ENCODE measurements at places on chromosomes 2 and 18.
A peak's percentile ranks its signal among the peaks of the same experiment; 100 is the strongest.

DNA sequence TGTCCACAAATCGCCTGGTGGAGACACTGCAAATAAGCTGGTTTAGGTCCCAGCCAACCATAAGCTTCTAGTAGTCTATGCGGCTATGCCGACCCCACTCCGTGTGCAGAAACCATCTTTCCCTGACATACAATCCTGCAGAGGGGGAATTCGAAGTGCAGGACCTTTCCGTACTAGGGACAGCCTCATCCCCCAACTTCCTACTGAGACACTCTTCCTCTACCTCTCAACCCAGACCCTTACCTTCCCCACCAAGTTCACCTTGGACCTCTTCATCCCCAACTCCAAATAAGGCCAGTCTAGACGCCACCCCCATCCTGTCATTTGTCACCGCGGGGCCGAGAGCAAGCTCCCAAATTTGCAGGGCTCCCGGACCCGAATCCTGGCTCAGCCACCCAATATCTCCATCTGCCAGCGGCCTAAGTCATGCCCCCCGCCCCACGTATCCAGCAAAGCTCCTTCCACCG, 496 bp downstream of the SUCLG1 start:
- no peak for DNase-seq

DNA sequence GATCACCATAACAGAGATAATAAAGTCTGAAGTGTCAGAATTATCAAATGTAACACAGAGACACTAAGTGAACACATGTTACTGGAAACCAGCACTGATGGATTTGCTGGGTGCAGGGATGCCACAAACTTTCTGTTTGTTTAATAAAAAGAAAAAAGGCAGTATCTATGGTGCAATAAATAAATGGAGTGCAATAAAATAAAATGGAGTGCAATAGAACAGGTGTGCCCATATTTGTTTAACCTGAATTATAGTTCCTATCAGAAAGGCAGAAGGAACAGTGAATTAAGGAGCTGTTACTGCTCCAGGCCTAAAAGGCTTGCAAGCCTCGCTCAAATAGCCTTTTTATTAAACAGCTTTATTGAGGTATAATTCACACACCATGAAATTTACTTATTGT, 81.0 kb upstream of the KIDINS220 start:
- DNase-seq, result no peak

DNA sequence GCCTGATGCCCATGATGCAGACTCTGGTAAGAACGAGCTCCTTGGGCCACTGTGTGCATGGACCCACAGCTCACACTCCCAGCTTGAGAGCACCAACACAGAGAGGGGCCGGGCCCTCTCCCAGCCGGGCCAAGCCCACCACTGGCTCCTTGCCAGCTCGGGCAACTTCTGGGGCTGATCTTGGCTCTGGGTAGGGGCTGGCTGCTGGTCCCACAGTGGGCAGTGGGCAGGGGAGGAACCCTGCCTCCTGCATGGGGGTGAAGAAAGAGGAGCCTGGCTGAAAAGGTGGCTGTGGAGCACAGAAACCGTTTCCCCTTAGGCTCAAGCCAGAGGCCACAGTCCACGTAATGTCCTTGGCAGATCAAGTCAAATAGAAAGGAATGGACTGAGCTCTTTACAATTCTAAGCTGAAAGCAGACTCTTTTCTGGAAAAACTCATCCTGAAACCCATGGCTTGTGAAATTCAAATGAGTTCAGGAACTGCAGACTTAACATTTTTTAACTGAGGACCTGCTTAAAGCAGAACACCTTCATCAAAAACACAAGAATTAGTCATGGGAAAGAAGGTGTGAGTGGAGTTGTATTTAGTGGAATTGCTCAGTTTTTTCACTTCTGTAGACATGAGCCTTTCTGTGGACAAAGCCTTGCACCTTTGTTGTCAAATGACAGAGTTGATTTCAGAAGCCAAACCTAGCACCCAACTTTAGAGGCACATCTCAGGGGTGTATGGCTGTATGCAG, 104.9 kb downstream of the STPG4 start:
- no peak for DNase-seq

DNA sequence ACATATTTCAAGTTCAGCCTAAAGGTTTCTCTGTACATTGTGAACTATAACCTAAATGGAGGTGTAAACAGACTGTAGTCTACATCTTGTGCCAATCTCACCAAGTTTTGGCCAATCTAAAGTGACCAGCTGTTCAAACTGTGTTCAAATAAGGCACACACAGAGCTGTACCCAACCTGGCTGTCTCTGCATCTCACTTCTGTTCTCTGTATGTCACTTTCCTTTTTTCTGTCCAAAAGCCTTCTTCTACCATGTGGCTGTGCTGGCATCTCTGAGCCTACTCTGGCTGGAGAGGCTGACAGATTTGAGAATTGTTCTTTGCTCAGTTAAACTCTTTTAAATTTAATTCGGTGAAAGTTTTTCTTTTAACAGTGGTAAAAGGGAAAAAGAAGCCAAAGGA, 817.9 kb downstream of the SOCS6 start:
- DNase-seq, result no peak

DNA sequence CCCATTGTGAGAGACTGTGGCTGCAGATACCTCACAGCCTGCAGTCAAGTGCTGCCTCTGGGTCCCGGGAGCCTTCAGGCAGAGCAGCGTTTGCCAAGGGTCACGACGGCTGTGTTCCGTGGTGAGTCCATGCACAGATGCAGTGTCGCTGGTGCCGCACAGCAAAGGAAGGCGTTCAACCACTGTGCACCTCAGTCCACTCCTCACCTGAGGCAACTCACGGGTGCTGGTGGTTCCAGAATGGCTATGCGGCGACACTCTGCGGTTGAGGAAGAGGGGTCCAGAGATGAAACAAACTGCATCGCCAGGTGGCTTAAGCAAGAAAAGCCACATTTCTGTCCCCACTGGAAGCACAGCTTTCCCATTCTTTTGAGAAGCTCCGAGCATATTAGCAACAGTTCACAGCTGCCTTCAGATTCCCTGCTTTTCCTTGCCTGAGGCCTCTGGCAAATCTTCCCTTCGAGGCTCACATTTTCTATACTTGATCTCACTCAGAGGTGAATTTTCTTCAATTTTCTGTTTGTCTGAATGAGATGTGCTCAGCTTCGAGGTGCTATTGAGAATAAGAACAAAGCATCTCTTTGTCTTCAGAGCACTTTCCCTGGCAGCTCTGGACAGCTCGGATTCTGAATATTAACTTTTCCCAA, 208.8 kb upstream of the TWIST2 start:
- no peak for DNase-seq

DNA sequence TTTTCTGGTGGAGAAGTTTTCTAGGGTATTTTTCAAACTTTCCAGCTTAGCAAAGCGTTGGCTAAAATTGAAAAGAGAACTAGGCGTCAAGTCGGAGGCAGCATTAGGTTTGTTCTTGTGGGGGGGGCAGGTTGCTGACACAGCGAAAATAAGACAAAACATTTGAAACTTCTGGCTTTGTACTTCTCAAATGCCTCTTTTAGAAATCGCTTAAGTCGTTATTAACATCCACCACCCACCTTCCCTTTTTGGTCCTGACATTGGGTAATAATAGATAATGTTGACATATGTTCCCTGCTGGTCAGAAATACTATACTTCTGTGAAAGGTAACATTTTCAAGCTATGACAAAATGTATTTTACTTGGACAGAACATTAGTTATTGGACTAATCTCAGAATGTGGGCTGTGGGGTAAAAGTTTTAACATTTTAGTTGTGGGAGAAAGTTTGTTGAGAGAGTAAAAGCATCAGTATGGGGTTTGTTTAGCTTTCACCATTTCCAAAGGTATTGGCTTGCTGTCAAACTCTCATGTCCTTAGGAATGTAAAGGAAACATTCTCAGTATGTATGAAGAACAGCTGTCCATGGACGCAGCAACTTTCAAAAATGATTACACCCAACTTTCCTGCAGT, 88.1 kb upstream of the ZEB2 start:
- no peak for DNase-seq

GRCh38 chr2:35293261-35293660, 1062.3 kb upstream of the CRIM1 start:
- DNase-seq, result no peak

DNA sequence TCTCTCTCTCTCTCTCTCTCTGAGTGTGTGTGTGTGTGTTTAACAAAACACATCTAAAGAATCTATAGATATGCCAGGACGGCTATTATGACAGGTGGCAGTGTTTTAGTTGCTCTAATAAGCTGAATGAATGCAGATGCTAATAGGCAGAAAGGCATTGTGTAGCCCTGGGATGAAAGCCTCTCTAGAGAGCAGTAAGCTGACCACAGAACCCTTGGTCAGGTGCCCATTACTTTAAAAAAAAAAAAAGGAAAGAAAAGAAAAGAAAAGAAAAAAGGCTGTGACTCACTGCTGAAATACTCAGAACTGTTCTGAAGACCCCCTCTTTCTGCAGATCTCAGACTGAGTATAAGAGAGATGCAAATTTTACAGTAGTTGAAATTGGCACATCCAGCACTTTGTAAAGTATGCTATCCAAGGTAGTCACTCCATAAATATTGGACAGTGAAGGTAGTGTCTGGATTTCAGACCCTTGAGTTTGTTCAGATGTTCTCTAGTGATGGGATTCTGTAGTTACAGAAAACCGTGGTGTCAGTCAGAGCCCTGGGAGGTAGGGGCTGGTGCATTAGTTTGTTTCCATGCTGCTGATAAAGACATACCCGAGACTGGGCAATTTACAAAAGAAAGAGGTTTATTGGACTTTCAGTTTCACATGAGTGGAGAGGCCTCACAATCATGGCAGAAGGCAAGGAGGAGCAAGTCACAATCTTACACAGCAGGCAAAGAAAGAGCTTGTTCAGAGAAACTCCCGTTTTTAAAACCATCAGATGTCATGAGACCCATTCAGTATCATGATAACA, 30.9 kb downstream of the OSBPL6 start:
- no peak for DNase-seq

- DNase-seq, result no peak
Observed at GRCh38 chr2:18444806-18445205, 115.6 kb downstream of the RDH14 start.

DNA sequence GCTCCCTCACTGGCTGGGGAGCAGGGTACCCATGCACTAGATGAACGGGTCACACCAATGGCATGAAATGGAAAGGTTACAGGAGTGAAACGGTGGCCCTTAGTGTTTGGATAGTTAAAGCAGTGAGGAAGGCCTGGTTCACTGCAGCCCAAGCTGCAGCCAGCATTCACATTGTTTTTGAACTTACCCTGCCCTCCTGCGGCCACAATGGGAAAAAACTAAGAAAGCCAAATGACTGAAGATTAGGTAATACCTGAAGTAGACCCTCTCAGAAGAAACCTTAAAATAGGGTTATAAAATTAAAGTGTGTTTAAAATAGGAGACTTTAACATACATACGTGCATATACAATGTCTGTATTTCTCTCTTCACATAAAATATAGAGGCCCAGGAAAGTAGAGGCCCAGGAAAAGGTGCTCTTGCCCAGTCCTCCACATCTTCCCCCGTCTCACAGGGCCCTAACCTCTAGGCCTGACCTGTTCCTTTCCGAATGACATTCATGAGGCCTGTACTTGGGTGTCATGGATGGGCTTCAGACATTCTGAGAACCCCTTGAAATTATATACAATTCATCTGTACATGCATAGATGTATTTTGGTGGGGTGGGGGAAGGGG, 33.3 kb downstream of the DOK1 start:
- peak; percentile 31 for DNase-seq

- DNase-seq, result no peak
Observed at GRCh38 chr2:188294352-188294926, 2.8 kb downstream of the GULP1 start.

GRCh38 chr18:76764291-76764901, 58.0 kb upstream of the ZNF236 start:
- DNase-seq, result no peak

DNA sequence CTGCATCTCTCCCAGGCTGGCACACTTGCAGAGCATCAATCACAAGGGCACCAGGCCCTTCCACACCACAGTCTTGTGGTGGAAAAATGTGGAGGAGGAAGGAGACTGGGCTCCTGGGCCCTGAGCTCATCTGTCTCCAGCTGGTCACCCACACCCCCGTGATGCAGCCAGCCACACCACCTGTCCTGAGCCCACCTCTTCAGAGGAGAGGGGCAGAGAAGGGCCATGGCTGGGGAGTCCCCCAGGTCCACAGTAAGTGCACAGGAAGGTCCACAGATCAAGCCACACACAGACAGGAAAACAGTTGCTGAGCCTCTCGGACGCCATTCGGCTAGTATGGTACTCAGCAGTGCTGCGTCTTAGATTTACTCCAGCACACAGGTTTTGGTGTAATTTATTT, 203.5 kb upstream of the SALL3 start:
- DNase-seq, result no peak

DNA sequence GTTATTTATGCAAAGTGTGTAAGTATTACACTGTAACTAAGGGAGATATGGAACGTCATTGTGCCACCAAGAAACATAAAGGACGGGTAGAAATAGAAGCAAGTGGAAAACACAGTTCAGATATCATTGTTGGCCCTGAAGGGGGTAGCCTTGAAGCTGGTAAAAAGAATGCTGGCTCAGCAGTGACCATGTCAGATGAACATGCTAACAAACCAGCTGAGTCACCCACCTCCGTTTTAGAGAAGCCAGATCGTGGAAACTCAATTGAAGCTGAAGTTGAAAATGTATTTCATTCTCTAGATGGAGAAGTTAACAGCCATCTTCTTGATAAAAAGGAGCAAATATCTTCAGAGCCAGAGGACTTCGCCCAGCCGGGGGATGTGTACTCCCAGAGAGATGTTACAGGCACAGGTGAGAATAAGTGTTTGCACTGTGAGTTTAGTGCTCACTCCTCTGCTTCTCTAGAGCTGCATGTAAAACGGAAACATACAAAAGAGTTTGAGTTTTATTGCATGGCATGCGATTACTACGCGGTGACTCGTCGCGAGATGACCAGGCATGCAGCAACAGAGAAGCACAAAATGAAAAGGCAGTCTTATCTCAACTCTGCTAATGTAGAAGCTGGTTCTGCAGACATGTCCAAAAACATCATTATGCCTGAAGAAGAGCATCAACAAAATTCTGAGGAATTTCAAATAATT, 36.1 kb downstream of the ZNF407 start:
- no peak for DNase-seq

DNA sequence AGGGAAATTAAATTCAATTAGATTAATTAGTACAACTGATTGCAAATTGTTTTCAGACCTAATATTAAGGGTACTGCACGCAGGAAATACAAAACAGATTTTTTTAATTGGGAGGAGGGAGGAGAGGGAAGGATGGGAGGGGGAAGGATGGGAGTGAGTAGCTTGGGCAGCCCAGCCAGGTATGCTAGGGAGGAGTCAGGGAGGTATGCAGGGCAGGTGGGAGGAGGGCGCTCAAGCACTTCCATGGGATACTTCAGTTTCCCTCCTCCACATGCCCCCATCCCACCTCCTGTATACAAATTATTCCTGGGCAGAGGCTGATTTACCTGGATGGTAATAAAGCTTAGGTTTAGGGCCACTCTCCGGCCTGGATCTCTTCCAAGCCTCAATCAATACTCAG, 76.6 kb upstream of the CAPN13 start:
- no peak for DNase-seq

DNA sequence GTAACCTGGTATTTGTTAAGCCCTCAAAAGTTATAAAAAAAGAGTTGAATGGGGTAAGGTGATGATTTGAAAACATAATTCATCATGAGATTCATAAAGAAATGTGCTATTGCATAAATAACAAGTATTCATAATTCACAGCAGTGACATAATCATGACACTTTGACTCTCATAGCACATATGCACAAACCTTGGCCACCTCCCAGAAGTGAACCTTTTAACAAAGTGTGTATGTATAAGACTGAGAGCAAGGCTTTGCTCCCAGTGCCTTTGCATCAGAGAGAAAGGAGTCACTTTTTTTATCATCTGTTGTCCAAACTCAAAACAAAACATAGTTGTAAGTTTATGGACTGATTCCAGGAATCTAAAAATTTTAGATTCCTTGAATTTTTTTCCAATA, 15.0 kb upstream of the HTR2B start:
- DNase-seq, result no peak

- no peak for DNase-seq
Observed at GRCh38 chr2:54593249-54593648, 130.2 kb upstream of the EML6 start.

All from activated CD8-positive, alpha-beta memory T cell treated with anti-CD3 and anti-CD28 coated beads for 1 hour (primary cell).